ENCODE measurements at places on chromosomes 11 and 22.

- DNase-seq: no peak
These were observed 52.3 kb downstream of the CSF2RB start for GRCh38 chr22:36965696-36966095.

DNA sequence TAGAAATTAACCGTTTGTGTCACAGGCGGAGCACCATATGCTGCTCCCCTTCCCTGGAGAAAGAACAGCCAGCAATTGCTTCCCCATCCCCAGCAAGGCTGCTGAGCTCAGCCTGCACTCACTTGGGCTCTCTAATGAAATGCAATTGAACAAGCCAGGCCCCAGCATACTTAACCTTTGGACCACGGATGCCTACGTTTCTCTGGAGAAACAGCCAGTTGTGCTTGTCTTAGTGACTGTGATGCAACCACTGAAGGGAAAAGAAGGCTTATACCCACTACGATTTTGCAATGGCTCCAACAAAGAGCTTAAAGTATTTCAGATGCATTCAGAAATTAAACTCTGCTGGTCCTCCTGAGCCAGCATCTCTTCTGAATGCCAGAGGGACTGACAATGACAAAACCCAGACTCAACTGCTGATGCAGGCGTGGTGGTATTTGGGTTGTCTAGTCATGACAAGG, 51.3 kb upstream of the SESN3 start:
- DNase-seq: peak; percentile 73

DNA sequence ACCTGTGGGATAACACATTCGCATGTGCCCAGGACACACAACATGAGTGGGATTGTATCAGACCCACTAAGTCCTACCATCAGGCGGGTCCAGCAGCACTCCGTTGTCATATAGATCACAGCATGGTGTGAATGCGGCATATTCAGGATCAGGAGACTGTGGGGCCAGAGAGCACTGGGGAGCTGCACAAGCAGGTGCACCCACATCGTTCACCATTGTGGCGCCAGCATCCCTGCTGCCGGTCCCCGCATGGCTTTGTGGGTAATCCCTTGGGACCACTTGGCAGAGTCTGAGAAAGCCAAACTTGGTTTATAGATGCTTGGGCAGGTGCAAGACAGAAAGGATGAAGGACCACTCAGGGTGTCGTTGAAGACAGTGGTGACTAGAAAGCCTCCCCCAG, 201.6 kb upstream of the B3GAT1 start:
- DNase-seq: no peak

- DNase-seq: peak; percentile 83
These were observed 17.8 kb upstream of the P2RY2 start for GRCh38 chr11:73200256-73200655.

DNA sequence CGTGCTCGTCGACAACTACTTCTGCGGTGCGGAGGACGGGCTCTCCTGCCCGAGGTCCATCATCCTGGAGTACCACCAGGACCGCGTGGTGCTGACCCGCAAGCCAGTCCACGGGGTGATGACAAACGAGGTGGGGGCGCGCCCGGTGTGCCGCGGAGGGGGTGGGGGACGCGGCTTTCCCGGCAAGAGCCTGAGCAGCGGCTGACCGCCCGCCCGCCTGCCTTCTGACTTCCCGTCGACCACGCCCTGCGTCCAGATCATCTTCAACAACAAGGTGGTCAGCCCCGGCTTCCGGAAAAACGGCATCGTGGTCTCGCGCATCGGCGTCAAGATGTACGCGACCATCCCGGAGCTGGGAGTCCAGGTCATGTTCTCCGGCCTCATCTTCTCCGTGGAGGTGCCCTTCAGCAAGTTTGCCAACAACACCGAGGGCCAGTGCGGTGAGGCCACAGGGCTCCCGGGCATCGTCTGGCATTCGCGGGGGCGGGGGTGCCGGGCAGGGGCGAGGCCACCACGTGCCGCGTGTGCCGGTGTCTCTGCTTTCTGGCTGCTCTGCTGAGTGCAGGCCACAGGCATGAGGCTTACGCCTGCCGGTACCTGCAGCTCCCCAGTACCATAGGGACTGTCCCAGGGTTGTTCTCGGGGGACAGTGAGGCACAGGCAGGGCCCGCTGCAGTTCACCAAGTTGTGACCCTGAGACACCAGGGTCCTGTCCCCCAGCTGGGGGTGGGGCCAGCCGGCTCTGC, 28.5 kb upstream of the MUC5B start:
- DNase-seq: no peak

GRCh38 chr11:92482492-92483060, 258.0 kb downstream of the FAT3 start:
- DNase-seq: no peak

DNA sequence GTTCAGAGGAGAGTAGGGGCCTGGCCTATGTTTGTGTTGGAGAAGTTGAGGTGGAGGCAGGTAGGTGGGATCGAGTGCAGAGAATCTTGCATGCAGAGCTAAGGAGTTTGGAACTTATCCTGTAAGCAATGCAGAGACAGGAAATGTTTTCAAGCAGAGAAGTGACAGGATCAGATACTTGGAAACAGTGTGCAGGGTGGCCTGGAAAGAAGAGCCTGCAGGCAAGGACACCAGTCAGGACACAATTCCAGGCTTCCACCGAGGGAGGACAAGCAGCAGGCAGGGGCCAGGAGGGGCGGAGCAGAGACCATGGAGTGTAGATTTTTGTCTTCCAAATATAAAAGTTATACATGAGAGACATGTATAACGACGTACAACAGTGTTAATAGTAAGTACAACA, 26.9 kb upstream of the CECR2 start:
- DNase-seq: peak; percentile 62

- no peak for DNase-seq
These were observed 5.3 kb upstream of the PRDM11 start for GRCh38 chr11:45141171-45141570.

DNA sequence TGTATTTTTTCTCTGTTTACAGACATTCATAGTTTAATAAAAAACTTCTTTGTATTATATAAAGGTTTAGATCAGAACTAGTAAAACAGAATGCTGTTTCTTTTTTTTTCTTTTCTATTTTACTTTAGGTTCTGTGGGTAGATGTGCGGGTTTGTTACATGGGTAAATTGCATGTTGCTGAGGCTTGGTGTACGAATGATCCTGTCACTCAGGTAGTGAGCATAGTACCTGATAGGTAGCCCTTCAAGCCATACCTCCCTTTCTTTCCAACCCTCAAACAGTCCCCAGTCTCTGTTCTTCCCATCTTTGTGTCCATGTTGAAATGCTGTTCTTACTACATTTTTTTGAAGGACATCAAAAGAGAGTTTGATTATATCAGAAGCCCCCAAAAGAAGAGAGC, 3.2 kb downstream of the ATM start:
- no peak for DNase-seq

GRCh38 chr22:42837556-42837955, 19.5 kb downstream of the ARFGAP3 start:
- DNase-seq: no peak

GRCh38 chr22:25564979-25565677, 653 bp downstream of the GRK3 start:
- peak; percentile 75 for DNase-seq

DNA sequence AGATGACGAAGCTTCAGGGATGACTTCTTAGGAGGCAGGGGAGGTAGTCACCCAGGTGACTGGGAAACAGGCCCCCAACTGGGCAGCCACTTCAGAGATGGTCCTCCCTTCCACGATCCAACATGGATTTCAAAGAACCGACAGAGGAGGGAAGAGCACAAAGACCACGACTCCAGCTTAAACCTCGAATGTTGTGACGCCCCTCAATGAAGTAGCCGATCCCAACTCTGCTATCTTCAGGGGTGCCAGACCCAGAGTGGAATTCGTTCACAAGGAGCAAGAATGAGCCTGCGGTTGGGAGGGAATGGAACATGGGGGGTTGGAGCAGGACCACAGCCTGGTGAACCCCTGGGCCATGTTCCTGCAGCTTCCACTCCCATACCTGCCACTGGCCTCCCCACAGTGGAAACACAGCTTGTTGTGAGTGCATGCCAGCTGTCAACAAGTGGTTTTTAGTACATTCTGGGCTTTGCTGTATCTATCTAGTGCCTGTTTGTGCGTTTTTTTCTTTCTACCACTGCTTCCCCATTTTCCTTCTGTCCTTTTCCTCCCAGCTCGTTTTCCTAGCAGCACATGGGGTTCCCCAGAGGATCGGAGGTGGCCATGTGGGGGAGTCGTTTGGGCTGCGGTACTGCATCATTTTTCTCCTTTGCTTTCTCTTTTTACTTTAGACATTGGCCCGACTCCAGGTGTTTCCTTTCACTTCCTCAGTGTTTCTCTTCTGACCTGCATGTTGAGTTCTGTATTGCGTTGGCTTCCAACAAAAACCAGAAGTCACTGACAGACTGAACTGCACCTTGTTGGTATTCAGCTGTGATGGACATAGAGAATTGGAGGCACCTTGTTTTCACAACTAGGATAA, 65.8 kb downstream of the MORC2 start:
- no peak for DNase-seq

GRCh38 chr11:2526808-2527381, 82.1 kb downstream of the KCNQ1 start:
- peak; percentile 48 for DNase-seq

DNA sequence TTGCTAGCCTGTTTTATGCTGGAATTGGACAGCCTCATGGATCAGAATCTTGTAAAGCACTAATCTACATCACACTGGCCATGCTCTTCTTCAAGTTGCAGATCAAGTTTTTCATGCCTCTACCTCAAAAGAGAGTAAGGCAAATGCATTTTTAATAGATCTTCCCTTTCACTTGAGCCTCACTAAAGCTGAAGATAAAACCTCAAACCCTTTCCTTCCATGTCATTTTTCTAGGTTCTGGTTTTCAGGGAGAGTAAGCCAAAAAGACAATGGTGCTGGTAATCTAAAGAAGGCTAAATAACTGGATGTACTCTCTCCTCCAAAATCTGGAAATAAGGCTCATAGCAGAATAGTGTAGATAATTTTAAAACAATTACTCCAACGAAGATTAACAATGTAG, 28.3 kb downstream of the POU2AF1 start:
- DNase-seq: no peak

- DNase-seq: peak; percentile 79
These were observed 35.8 kb downstream of the TNKS1BP1 start for GRCh38 chr11:57288771-57289579.

DNA sequence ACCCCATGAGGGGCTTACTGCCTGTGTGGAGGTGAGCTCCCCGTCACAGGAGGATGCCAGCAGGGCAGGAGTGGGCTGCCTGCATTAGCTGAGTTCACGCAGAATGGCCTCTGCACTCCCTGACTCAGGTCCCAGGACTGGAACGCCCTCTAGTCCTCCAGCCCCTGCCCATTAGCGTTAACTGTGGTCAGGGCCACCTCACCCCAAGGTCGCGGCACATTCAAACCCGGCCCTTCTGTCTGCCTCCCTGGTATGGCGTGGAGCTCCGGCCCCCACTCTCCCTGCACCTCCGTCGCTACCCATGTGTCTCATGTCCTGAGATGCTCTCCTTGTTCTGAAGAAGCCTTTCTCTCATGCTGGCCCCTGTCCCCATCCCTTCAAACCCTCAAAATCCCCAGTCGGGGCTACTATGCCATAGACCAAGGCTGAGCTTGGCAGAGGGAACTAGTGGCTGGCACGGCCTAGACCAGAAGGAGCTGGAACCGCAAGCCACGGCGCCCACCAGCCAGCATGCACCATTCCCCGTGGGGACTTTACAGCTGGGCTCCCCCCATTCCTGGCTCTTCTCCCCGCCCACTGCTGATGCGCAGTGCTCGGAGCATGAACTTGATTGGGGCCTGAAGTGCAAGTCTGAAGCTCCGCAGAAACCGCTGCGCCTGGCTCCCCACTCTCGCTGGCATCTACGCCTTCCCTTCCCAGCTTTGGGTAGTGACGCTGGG, 79.5 kb upstream of the RTL6 start:
- no peak for DNase-seq

- DNase-seq: no peak
These were observed 42.6 kb upstream of the SMCO4 start for GRCh38 chr11:93585758-93586157.

DNA sequence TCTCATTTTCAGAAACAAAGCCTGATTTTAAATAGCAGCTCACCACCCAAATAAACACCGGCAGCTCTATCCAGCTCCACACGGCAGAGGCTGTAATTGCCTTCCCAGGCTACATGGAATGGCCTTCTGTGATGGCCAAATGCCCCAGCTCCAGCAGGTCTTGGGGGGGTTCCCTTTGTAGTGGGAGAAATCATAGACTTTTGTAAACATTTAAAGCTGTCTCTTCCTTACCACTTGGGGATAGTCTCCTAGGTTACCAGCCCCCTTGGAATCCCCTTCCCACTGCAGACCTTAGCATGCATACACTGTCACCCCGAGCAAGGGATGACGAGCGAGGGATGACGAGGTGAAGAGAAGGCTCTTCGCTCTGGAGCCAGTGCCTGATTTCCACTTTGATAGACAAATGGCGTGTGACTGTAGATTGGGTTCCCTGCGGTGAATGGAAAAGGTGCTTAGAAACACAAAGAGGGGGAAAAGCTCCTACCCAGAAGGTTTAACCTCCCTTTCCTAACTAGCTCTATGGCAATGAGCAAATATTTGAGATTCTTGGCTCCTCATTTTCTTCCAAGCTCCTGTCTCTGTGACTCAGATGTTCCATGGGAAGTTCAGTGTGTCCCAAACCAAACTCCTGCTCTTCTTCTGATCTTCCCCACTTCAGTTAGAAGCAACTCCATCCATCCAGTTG, 108.0 kb upstream of the CADM1 start:
- peak; percentile 40 for DNase-seq

- no peak for DNase-seq
These were observed 5.3 kb downstream of the NLRP6 start for GRCh38 chr11:283405-284104.

DNA sequence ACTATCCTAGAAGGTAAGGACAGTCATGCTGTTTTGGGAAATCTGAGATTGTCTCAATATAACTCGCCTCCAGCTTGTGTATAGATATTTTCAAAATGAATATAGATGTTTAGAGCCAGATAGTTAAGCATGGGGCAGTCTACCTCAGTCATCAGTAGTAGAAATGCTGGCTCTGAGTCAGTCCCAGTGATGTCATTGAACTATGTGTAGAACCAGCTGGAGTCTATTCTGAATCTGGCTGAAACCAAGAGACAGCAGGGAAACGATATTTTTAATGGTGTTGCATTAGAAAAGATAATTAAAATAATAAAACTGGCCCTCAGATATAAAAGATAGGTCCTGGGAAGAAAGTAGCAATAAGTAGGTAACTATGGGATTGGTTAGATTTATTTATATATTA, 25.9 kb downstream of the PIWIL4 start:
- no peak for DNase-seq

- DNase-seq: no peak
These were observed 23.4 kb downstream of the ASPHD2 start for GRCh38 chr22:26452236-26453016.

DNA sequence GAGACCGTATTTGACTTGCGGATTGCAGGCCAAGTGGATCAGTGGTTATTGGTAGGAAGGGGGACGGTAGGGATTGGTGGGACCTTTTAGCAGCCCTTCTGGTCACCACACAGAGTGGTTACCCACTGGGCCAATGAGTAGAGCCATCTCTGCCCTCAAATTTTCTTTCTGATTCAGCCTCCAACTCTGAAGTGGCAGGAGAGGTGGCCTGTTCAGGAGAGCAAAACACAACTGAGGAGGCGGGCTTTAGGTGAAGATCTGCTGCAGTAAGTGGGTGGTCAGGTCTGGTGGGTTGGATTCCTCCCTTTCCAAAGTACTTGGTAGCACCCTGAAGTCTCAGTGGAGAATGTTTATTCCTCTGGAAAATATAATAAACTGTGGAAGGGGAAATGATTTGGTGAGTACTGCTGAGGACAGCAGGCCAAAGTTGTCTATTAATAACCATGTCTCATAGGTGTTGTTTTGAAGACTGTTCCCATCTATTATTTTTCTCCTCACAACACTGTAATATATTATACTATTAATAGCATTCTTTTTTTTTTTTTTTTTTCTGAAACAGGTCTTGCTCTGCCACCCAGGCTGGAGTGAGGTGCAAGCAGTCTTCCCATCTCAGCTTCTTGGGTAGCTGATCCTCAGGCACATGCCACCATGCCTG, 1.5 kb downstream of the MISFA start:
- DNase-seq: no peak

Measured in ELF-1 (cell line).